Activated naive CD4-positive, alpha-beta T cell (primary cell): ENCODE measurements at places on chromosomes 6 and 20.

GRCh38 chr6:79410806-79411205 is 126.4 kb downstream of the LCA5 start:
- DNase-seq = no peak

DNA sequence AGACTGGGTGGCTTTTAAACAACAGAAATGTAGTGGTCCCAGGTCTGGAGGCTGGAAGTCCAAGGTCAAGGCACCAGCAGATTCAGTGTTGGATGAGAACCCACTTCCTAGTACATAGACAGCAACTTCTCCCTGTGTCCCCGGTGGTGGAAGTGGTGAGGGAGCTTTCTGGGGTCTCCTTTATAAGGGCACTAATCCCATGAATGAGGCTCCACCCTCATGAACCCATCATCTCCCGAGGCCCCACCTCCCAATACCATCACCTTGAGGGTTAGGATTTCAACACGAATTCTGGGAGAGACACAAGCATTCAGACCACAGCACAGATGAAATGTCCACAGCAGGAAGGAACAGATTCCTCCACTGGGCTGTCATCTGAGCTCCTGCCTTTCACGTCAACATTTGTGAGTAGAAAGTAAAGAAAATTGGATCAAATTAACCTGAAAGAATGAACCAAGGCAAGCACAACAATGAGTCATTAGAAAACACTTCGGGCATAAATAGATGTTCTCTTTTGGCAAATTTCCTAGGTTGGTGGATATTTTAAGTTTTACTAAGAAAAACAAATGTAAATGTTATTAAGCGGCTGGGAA is 130.7 kb downstream of the RNASET2 start:
- DNase-seq = no peak

- DNase-seq = no peak
Measured at GRCh38 chr6:100105138-100105537, 111.1 kb upstream of the MCHR2 start.

DNA sequence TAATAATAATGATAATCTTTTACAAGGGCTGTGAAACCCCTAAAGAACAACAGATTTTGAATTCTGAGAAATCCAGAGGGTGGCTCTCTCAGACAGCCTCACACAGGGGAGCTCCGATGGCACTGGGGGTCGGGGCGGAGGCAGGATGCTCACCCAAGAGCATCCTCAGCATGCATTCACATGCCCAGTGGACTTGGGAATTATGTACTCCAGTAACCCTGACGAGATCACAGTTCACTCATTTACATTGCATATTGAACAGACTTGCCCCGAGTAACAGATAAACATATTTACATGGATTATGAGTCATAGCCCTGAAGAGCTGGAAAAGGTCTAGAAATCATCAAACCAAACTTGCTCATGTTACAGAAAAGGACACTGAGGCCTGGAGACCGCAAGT is 482.7 kb upstream of the JARID2 start:
- DNase-seq = no peak

DNA sequence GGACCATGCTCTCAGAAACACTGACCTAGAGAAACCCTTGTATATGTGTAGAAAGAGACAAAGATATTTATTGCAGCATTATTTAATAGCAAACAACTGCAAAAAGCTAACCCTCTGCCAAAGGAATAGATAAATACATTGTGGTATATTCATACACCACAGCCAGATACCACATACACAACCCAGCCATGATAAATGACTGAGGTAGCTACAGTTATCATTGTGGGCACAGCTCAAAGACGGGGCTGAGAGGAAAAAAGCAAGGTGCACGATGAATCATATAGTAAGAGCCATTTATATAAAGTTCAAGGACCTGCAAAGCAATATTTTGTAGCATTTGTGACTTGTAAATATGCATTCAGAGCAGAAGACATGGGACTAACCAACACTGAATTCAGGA is 30.8 kb downstream of the RSPO4 start:
- no peak for DNase-seq

GRCh38 chr6:12709556-12710232 is 6.9 kb upstream of the PHACTR1 start:
- no peak for DNase-seq

GRCh38 chr6:33797626-33798342 is 6.0 kb downstream of the MLN start:
- DNase-seq = no peak

DNA sequence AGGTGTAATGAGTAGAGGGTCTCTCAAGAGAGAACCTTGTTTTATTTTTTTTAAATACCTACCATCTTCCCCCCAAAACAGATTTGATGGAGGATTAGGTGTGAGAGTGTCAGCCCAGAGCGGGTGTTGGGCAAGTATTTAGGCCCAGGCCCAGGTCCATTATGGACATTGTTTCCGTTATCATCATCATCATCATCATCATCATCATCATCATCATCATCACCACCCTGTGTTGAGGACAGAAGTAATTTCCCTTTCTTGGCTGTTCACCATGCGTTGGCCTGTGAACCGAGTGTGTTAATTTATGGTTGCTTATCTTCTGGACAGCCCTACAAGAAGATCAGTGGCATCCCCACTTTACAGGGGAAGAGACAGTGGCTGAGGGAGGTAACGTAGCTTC is 28.6 kb downstream of the PSMF1 start:
- DNase-seq = no peak

DNA sequence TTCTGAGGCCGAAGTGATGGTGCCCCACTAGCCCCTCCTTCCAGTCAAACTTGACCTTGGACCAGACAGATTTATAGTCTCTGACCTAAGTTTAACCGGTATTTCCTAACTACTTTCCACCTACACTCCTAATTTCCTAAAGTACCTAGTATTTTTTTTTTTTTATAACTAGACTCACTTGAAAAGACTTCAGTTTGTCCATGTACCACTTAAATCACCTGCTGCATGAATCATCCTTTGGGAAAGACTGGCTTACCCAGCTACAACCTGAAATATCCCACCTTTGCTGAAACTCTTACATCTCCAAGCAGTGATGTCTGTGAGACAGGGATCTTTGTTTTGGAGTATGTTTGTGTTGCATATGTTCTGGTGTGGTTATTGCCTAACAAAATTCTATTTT is 71.1 kb downstream of the ZDHHC14 start:
- DNase-seq = no peak

DNA sequence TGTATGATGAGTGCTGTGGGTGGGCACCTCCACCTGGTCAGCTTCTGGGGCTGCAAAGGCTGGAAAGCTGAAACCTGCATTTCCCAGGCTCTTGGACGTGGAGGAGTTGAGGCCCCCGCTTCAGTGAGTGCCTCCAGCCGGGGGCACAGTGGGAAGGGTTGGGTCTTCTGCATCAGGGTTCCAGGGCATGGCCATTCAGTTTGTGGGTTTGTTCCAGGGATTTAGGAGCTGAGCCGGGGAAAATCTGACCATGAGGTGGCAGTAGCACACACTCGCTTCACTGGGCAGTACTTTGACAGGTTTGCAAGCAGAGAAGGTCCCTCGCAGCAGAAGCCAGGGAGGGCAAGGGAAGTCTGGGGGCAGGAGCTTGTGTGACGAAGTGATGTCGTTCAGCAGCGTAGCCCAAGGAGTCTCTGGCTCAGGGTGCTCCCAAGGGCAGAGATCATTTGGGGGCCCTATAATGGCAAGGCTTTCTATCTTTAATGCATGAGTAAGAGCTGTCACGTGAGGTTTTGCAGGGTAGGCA is 69.5 kb upstream of the SULF2 start:
- DNase-seq = no peak

DNA sequence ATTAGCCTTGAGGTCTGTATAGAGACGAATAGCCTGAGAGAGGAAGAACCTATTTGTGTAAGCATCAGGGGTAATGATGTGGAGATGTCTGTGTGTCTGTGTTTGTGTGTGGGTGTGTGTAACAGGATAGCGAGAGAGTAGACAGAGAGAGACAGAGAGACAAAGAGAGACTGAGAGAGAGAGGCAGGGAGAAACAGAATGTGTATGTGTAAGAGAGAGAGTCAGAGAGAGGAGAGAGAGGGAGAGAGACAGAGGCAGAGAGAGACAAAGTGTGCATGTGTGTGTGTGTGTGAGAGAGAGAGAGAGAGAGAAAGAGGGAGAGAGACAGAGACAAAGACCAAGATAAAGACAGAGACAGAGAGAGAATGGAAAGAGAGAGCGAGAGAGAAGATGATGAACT is 396.1 kb downstream of the PAX1 start:
- DNase-seq = no peak

GRCh38 chr20:2653556-2654383 is 1.3 kb downstream of the NOP56 start:
- no peak for DNase-seq

GRCh38 chr20:35307666-35308653 is 15.7 kb upstream of the FAM83C start:
- DNase-seq = no peak
